ENCODE measurements at places on chromosomes 11 and 22.

GRCh38 chr11:109267293-109268095 lies 154.5 kb upstream of the C11orf87 start:
- no peak for DNase-seq

DNA sequence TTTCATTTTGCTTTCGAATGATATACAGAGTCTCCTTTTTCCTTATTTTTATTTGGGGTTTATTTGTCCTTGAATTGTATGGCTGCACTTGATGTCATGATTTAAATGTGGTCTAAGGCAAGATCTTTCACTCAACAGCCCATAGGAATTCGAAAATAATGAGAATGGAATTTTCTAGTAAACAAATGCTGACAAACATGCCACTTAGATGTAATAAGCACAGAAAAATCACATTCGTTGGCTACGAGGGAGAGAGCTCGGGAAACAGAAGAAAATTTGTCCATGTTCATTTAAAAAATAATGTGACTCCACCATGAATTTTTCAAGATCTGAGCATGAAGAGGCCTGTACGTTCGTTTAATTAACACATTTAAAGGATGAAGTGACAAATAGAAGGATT lies 73.0 kb downstream of the BLID start:
- DNase-seq, result no peak

- DNase-seq, result no peak
Observed at GRCh38 chr11:2036863-2037486, 39.3 kb upstream of the H19 start.

DNA sequence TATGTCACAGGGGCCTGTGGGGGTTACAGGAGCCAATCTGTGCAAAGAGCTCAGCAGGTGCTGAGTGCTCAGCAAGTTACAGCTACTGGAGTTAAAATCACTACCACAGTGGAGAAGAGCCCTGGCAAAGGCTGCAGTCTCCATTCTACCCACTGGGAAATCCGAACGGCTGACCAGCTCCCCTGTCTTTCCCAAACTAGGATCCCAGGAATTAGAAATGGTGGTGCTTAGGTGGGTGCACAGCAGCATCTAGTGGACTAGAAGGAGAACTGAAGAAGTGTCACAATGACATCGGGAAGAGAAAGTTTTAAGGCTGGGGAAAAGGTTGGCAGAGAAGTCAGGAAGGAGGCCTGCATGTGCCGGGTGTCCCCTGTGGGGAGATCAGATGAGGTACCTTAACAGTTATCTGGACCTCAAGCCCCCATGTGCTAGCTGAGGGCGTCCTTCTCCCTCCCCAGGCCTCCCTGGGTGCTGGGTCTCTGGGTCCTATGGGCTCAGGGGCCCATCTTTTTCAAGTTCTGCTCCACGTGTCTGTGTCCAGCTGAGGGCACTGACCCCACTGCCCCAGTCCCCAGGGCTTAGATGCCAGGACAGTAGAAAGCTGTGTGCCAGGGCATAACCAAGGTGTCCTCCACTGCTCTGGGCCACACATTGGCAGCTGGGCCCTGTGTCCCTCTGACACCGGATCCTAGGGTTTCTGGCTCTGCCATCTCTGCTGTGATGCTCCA lies 1.9 kb downstream of the PIWIL3 start:
- no peak for DNase-seq

DNA sequence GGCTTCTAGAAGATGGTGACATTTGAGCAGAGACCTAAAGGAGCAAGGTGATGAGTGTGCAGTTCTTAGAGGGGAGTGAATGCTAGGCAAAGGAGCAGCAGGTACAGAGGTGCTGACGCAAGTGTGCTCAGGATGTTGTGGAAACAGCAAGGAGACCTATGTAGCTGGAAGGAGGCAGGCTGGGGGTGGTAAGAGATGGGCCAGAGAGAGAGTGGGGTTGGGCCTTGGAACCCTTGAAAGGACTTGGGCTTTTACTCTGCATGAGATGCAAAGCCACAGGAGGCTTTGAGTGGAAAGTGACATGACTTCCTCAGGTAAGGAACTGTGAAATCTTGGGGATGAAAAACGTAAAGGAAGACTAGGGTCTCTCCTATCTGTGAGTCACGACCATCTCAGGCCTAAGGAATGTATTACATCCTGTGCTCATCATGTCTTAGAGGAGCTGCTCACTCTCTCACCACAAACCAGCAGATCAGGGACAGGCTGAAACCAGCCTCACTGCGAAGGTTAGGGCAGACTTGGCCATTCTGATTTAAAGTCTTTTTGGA lies 65.4 kb downstream of the MICAL2 start:
- DNase-seq, result no peak

DNA sequence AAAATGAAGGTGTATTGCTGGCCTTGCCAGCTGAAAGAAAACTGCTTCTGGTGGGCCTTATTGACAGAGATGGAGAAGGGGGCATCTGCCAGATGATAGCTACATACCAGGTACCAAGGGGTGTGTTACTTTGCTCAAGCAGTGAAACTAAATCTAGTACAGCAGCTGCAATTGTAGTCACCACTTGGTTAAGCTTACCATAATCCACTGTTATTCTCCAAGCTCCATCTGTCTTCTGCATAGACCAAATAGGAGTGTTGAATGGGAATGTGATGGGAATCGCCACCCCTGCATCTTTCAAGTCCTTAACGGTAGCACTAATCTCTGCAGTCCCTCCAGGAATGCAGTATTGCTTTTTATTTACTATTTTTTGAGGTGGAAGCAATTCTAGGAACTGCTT lies 45.8 kb upstream of the LIN7C start:
- no peak for DNase-seq

GRCh38 chr22:23521441-23522113 lies 58.5 kb downstream of the IGLL1 start:
- peak; percentile 67 for DNase-seq

DNA sequence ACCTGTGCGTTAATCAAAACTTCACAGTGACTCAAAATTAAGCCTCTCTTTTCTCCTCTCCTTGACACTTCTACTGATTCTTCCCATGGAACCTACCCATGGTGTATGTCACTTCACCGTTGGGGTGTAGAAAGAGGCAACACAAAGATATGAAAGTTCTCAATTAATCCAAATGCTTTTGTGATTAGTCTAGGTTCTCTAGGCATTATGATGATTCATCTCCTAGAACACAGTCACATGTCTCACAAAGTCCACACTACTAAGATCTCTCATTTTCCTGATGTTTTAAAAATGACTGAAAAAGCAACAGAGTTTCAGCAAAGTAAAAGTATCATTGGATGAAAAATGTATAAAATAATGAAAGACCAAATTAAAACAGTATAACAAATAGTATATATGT lies 13.7 kb upstream of the SCGB2A2 start:
- DNase-seq, result no peak
